Renal cortex interstitium (tissue), 15 donors: ENCODE measurements at places on chromosomes 2 and 18.
A peak's percentile ranks its signal among the peaks of the same experiment; 100 is the strongest.

DNA sequence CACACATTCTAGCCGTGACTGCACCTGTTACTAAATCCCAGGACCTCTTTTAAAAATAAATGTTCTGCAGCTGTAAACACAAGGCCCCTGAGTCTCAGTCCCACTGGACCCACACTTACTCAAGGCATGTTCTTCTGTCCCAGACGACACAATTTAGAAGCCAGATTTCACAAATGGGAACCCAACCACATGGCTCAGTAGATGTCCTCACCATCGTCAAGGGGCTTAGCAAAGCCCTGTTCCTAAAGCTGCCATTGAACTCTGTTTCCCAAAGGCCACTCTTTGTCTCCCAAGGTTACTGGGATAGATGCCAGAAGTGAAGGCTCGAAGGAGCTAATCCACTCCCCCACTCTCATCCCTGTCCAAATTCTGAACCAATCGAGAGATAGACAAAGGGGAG lies 301.0 kb downstream of the GALR1 start:
- no peak for DNase-seq

DNA sequence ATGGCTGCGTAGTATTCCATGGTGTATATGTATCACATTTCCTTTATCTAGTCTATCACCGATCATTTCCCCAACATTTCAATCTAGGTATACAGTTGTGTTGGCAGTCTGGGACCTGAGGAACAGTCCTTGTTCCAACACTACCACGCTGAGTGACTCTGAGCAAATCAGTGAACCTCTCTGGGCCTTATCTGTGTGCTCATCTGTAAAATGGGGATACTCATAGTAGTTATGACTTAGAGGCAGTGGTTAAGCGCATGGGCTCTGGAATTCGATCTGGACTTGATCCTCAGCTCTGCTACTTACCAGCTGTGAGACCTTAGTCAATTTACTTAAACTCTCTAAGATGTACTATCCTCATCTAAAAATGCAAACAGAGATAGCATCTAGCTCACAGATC lies 85.1 kb downstream of the BCL2 start:
- no peak for DNase-seq

DNA sequence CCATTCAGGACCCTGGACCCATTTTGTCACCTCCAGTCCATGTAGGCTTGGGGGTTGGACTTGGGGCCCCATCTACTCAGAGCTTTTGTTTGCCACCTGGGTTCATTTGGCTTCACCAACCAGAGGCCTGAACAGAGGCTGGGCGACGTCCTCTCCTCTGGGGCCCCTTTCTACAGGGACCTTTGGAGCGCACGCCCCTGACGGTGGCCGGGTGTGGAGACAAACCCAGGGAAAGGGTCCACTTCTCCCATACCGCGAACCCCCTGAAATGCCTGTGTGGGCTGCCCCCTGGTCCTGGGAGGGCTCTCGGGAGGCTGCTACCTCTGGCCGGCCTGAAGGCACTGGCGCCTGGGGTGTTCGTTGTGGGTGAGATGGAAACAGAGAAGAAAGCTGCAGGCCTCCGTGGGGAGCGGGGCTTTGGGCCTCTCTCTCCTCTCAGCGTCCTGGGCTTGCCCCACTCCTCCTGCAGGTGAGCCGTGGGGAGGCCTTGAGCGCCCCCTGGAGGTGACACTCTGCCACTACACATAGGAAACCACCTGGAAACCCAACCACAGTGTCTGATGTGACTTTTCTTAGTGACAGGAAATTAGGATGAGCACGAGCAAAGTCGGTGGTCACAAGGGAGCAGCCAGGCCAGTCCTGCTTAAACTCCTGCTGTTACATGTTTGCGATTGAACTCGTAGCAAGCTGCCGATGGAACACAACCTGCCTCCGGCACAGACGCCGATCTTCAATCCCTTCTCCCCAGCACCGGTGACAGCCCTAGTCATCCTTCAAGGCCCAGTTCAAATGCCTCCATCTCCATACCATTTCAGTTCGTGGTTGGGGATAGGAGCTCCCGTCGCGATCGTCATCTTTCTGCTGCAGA lies 12.0 kb upstream of the NTSR2 start:
- no peak for DNase-seq

- no peak for DNase-seq
These were observed 80.5 kb upstream of the HPCAL1 start for GRCh38 chr2:10221976-10222870.

DNA sequence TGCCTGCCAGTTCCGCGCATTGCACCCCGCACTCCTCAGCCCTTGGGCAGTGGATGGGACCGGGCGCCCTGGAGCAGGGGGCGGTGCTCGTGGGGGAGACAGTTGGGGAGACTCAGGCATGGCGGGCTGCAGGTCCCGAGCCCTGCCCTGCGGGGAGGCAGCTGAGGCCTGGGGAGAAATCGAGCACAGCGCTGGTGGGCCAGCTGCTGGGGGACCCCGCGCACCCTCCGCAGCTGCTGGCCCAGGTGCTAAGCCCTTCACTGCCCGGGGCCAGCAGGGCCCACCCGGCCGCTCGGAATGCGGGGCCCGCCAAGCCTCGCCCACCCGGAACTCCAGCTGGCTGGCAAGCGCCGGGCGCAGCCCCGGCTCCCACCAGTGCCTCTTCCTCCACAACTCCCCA lies 488.8 kb upstream of the CHST9 start:
- DNase-seq: no peak

DNA sequence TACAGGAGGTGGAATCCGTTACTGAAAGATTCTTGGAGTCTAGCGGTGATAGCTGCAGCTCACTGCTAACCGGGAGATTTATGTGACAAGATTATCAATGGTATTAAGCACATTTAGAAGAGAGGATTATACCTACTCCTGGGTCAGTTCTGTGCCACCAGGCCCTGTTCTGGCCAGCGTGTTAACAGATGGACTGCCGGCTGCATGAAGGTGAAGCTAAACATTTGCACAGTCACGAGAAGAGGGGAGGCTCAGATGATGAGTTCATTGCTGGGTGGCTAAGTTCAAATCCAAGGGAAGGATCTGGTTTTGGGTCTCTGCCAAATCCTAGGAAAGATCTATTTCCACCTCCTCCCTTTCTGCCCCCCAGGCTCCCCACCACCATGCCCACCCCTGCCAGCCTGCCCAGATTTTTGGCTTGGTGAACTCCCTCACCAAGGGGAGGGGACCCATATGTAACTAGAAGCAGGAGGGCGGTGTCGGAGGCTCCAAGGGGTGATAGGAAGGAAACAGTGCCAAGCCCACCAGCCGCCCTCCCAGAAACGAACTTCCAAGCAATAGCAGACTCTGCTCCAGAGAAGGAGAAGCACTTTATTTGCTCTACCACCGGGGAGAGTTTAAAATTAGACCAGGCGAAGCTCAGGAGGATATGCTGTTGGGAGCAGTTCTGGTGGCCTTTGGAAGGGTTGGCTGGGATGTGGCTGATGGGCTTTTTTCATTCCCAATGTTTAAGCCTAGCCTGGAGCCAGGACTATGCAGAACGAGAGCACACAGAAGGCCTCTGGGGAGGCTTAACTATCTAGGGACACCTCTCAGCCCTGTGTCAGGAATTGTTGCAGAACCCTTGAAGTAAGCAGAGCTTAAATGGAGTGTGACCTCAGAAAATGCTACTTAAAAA lies 200.5 kb downstream of the KLHL29 start:
- DNase-seq: no peak

DNA sequence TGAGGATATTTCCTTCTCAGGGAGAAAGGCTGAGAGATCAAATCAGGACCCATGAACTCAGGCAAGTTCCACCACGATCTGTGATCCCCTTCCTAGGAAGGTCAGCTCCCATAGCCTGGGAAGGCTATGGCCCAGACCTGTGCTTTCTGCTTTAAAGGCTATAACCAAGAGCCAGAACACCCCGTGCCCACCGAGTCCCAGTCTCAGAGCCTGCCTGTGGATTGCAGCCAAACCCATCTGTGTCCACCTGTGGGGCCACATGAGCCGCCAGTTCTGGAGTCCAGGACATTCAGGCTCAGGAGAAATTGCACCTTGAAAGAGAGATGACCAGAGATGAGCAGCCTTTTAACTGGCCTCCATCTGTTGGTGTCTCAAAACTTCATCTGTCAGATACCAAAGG lies 46.9 kb downstream of the MAL start:
- no peak for DNase-seq

- no peak for DNase-seq
These were observed 45.9 kb upstream of the RHOB start for GRCh38 chr2:20400787-20401488.

- DNase-seq: no peak
These were observed 155.6 kb downstream of the EML6 start for GRCh38 chr2:54879032-54879431.

- DNase-seq: no peak
These were observed 1.9 kb downstream of the ADCYAP1 start for GRCh38 chr18:906416-907114.

DNA sequence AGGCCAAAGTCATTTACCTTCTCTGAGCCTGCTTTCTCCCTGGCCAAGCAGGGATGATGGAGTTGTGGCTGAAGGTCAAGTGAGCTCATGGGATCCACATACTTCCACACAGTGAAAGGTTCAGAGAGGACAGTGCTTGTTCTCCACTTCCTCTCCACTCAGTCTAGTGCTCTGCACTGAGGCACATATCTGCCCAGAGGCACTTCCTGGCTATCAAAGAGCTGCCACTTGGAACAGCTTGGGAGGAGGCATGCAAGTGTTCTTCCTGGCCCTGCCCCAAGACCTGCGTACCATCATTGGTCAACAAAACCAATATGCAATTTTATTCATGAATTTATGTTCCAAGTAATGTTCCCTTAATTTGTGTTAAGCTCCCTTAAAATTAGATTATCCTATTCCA lies 71.9 kb downstream of the RNF152 start:
- DNase-seq: no peak

- no peak for DNase-seq
These were observed 7.1 kb upstream of the PPP1R1C start for GRCh38 chr2:181978351-181979150.

- DNase-seq: no peak
These were observed 849.0 kb downstream of the RNF144A start for GRCh38 chr2:7766088-7766722.

GRCh38 chr2:152046940-152047339 lies 51.9 kb downstream of the CACNB4 start:
- DNase-seq: no peak

DNA sequence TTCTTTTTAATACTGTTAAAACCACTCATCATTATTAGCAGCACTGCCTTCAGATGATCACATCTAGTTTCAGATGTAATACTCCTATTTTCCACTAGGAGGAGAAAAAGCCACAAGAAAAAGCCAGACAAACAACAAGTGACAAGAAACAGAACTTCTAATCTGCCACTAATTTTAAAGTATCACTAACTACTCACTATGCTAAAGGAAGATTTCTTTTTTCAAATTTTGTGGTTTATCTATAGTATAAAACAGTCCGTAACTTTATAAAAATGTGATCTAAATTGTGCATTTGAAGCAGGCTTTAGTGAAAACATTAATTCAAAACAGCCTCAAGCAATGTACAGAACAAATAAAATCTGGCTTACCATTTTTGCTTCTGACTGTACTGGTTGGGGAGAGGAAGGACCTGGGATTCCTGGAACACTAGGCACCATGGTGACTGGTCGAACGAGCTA lies 56.8 kb downstream of the ATF2 start:
- peak; percentile 24 for DNase-seq

GRCh38 chr2:9280224-9280623 lies 73.6 kb downstream of the ASAP2 start:
- DNase-seq: no peak

- peak; percentile 55 for DNase-seq
These were observed 3.0 kb upstream of the SKOR2 start for GRCh38 chr18:47254341-47254939.

DNA sequence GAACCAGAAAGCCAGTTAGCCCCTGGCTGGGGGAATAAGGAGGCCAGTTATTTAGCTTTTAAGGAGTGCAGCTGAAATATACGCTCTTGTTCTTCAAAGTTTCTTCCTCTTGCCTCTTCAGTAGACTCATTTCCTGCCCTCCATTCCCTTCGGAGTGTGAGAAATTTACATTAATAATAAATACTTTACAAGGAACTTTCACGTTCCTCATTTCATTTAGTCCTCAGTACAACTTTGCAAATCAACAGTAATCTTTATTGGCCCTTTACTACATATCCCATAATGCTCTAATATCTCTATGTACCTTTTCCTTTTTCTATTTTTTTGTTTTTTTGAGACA lies 15.6 kb downstream of the PLCD4 start:
- no peak for DNase-seq

DNA sequence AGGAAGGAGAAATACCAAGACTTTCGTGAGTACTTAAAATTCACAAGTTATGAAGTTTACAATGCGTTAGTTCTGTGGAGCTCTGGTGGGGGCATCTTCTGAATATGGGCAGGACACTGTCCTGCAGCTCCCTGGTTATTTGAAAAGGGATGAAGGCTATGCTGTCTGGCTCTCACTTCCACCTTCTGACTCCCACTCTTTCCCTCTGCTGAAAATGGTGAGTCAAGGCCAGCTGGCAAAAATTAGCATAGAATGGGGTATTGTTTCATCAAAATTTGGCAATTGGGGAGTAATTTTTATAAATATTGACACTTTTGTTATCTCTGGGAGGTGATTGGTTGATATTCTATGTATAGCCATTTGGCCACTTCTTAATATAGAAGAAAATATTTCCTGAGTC lies 177.4 kb downstream of the PARD3B start:
- DNase-seq: no peak

DNA sequence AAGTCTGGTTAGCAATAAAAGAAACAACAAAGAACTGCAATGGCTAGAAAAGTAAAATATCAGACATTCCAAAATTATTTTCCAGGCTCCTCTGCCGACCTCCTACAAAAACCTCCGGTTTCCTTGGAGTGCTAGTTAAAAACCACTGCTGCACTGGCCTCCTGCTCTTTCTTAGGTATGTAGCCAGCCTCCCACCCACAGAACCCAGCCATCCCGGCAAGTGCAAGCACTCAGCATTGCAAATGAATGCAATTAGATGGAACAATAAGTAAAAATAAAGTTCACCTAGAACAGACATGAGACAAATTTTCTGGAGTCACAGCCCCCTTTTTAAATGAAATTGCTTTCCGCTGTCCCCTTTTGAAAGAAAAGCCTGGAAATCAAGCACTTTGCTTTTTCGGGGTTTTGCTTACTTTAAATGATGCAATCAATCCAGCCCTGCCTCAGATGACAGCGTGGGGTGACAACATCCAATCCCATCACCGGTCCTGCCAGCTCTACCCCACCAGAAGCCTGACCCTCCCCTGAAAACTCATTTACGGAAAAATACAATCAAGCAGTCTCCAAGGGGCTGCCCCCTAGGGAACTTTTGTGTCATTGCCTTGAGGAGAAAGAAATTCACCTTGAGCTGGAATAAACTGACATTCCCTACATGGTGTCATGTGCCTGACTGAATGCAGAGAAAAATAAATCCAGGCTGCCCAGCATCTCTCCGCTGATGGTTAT lies 199.8 kb downstream of the EPHA4 start:
- no peak for DNase-seq

GRCh38 chr2:224492531-224492930 lies 90.6 kb upstream of the FAM124B start:
- DNase-seq: no peak

GRCh38 chr2:188720811-188721605 lies 253.2 kb upstream of the COL3A1 start:
- no peak for DNase-seq

GRCh38 chr2:103152556-103152955 lies 390.7 kb downstream of the TMEM182 start:
- DNase-seq: no peak
